ENCODE measurements at places on chromosomes 2 and 18.

DNA sequence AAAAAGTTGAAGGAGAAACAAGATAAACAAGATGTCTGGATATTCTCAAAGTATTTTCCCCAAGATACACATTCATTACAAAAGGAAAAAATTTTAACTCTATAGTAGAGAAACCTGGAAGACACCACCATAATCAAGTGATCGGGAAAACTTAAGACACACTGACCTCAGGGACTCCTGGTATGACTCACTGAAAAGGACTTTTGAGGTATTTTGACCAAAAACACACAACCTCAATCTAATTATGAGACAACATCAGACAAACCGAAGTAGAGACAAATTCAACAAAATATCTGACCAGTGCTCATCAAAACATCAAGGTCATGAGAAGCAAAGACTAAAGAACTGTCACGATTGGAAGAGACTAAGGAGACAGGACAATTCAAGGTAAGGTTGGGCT, 34.7 kb downstream of the LPIN2 start:
- DNase-seq, result no peak

GRCh38 chr2:43560231-43560547, 35.6 kb downstream of the THADA start:
- no peak for DNase-seq

GRCh38 chr2:17578466-17578928, 38.0 kb downstream of the VSNL1 start:
- no peak for DNase-seq

- DNase-seq, result no peak
These were observed 55.2 kb downstream of the ANKMY1 start for GRCh38 chr2:240502430-240503121.

DNA sequence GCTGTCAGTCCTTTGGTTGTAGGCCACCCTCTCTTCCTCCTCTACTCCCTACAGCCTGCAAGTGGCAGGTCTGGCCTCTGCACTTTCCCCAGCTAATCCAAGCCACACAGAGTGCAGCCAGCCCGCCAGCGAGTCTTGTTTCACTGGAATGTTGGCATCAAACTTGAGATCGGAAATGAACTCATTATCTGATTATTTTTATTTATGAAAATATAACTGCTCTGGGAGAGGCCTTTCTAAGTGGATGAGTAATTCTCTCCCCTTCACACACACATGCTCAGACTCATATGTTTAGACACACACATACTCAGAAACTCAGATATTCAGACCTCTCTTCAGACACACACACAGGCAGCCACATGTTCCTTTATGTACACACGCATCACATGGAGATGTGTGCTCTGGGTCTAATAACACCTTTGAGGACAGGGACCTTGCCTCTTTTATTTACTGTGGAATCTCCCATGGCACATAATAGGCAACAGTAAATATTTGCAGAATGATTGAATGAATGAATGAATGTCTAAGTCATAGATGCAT, 151.3 kb downstream of the ZFP36L2 start:
- no peak for DNase-seq

- no peak for DNase-seq
These were observed 110.0 kb downstream of the NCKAP5 start for GRCh38 chr2:133458280-133458679.

GRCh38 chr2:106719222-106719621, 166.7 kb downstream of the ST6GAL2 start:
- no peak for DNase-seq

DNA sequence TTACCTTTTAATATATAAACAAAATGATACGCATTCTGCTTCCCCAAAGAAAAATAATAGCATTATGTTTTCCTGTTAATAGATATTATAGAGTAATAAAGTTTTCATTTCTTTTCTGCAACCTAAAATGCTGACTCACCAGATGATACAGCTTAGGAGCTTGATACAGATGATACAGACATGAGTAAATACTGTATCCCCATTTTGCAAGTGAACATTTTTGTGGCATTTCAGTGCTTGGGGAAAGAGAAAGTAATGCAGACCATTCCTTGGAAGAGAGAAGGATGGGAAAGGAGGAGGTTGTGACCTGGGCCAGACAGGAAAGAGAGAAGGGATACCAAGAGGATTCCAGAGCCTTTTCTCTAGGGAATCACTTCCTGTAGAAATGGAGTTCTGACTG, 97.5 kb upstream of the FSHR start:
- no peak for DNase-seq

DNA sequence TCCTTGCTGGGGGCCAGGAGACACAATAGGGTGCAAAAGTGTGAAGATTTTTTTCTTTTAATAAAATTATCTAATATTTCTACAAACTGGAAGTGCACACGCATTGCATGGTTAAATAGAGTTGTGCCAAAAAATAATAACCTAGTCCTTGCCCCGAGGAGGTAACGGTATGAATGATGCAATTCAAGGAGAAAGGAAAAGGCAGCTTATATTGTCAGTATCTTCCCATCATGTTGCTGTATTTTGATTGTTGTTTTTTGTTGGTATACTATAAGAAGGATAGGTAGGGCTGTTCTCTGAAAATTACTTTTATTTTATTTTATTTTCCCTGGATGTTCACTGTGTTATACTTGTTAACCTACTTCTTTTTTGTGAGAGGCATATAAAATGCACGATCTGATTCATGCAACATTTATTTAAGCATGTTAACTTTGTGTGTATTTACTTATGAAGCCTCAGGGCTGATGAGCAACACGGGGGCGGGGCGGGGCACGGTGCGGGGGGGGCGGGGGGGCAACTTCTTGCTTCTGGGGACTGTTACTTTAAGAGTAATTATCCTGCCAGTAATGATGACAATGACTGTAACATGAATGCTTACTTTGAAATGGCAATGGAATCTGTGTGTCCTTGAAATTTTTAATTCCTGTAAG, 118.6 kb downstream of the AQP4 start:
- no peak for DNase-seq

DNA sequence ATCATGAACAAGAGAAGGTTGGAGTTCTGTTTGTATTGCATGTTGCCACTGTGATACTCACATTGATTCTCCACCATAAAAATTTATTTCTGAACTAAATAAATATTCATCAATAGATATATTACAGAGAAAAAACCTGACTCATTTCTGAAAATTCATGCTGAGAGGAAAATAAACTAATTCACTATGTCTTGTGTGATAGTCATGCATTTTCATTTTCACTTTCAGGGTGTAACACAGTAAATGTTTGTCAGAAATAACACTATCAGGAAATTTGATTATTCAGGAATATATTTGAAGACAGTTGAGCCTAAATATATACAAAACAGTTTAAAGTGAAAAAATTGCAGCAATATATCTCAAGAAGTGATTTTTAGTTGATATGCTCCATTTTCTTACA, 335.2 kb downstream of the KCNJ3 start:
- no peak for DNase-seq

GRCh38 chr2:126859631-126860030, 39.1 kb upstream of the TEX51 start:
- no peak for DNase-seq

DNA sequence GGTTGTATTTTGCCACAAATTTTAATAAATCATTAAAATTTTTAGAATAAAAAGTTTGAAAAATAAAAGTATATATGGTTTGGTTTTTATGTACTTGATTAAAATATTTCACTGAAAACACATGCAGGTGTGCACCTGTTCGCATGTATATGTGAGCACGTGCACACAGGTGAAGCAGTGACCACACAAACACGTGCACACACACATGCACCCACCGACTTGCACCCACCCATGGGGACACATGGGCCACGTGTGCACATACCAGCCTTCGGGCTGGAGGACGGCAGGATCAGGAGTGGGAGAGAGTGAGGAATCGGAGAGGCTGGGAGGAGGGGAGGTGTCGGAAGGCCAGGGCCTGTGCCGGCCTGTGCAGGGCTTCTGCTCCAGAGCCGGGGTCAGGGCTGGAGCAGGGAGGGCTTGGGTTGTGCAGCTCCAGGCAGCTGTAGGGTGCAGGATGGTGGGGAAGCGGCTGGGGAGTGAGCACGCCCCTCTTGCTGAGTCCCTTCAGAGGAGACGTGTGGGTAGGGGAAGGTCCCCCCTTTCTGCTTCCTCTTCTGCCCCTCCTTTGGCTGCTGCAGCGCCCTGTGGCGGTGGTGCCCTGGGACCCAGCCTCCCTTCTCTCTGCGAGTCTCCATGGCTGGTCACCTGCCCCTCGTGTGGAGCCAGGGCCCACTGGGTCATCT, 106.9 kb upstream of the HDAC4 start:
- no peak for DNase-seq

DNA sequence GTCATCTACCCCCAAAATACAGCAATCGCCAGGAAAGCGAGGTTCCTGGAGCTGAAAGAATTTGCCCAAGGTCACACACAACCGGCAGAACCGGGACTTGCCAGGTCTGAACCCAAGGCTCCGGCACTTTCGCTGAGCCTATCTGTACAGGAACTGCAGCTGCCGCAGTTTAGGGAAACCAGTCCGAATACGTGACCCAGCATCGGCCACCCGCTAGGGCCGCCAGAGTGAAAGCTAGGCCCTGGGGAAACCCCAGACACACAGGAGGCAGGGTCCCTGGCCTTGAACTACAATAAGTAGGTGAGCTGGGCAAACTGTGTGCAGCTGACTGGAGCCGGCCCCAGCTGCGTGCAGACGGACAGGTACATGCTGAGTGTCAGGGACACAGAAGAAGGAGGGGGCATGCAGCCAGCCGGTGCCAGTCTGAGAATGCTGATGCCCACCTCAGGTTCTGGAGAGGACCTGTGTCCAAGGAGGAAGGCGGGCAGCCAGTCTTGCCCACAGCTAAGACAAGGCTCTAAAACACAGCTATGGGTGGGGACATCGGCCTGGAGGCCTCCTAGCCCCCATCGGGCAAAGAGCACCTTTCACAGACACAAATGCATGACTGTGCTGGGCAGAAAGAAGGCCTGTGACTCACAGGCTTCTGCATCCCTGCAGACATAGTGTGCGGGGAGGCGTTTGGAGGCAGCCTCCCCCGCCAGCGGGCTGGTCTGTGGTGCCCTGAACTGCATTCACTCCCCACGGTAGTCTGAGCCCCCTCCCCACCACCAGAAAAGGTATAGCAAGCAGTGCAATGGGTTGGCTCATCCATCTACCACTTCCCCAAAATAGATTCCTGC, 107.4 kb upstream of the ID2 start:
- DNase-seq, result peak; percentile 51

- no peak for DNase-seq
These were observed 112.9 kb upstream of the GYPC start for GRCh38 chr2:126543081-126543480.

DNA sequence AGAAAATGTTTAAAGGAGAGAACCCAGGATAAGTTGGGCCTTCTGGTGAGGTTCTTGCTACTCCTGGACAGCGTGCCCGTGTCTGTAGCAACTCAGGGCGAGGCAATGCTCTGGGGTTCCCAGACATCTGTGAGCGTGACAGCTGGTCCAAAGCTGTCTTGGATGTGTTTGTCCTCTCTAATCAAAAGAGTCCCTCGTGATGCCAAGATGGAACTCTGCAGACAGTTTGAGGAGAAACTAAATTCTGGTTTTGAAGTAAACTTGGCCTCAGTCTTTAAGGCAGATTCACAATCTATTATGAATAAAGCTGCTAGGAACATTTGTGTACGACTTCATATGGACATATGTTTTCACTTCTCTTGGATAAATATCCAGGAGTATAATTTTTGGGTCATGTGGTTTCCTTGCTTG, 47.3 kb downstream of the TMEM17 start:
- DNase-seq, result no peak

GRCh38 chr2:127428815-127429109, 10.5 kb downstream of the PROC start:
- no peak for DNase-seq

GRCh38 chr2:181394741-181395437, 62.3 kb upstream of the ITGA4 start:
- no peak for DNase-seq

DNA sequence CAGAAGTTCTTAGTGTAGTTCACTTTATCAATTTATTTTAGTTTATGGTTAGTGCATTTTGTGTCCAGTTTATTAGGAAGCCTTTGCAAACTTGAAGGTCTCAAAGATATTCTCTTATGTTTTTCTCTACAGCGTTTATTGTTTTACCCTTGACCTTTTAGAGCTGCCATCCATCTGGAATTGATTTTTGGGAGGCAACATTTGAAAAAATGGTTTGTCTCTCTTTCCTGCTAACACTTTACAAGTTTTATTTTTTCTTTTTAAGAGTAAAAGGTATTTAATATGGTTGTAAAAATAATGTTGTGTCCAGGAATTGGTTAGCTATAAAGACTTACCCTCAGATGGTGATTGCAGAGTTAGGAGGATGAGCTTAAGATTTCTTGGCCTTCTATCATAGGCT, 14.0 kb downstream of the GORASP2 start:
- no peak for DNase-seq

Data from B cell (primary cell).